AG09319 (cell line): ENCODE measurements at places on chromosomes 5 and 9.
A peak's percentile ranks its signal among the peaks of the same experiment; 100 is the strongest.

GRCh38 chr5:158485604-158486081 lies 614.1 kb downstream of the EBF1 start:
- DNase-seq: peak; percentile 89

DNA sequence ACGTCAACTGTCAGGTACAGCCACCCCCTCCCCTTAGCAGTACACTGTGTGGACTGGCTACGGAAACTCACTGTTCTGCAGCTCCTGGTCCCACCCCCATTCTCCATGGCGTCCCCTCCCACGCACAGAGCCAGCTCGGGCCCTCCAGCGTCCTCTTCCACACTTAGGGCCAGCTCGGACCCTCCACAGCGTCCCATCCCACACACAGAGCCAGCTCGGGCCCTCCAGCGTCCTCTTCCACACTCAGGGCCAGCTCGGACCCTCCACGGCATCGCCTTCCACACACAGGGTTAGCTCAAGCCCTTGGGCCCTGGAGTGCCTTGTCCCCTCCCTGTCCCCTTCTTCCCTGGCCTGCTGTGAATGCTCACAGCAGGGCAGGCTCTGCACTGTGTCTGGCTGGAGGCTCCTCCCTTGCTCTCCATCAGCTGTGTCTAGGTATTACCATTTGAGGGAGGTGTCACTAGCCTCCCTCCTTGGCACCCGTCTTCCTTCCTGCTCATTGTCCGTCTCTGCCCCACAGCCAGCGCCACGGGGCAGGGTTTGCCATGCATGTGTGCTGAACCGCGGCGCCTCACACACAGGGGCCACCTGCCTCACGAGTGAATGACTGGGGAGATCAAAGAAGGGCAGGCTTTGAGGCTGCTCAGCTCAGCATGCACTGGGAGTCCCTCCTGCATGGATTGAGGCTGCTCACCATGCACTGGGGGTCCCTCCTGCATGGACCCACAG lies 78.5 kb upstream of the CACNA1B start:
- no peak for DNase-seq

DNA sequence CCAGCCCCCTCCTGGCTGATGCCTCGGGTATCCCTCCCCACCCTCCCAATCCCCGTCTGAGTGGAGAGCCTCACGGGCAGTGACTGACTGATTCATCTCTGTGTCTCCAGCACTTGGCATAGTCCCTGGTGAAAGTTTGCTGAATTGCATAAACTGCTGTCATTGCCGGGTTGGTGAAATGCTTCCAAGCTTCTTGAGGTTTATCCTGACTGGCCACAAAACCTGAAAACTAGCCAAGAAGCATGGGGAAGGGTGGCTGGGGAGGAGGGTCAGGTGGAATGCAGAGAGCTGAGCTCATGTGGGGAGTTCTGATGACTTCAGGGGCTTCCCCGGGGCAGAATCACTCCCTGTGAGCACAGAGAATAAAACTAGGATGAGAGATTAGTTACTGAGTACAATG lies 56.9 kb upstream of the GGTA1 start:
- peak; percentile 95 for DNase-seq

DNA sequence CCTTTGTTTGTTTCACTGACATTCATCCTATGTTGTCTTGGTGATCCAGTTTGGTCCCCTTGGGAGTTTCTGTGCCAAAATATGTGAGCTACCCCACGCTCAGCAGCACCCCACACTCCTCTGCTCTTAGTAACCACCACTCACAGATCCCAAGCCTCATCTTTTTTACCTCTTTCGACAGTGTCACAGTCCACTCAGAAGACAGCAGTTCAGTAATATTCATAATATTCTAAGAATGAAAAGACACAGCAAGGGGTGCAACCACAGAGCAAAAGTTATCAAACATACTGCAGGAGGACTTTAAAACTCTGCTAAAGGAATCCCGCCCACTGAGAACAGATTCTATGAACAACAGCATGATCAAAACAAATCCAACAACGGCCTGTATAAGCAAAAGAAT lies 28.2 kb downstream of the RNF130 start:
- DNase-seq: no peak

DNA sequence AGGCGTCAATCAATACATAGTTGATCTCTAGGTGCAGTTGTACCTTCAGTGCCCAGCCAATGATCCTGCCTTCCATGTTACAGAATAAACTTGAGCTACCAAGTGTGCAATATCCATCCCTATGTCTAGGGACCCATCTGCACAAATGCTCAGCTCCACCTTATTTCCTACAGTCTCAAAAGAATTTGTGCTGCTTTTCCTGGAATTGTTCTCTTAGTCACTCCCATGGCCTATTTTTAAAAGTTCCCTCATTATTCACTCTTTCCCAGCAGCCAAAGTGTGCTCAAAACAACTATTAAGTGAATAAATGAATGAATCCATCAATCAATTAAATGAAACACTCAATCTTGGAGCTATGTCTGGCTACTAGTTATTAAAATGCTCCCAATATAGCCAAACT lies 14.7 kb downstream of the LIX1 start:
- DNase-seq: no peak

DNA sequence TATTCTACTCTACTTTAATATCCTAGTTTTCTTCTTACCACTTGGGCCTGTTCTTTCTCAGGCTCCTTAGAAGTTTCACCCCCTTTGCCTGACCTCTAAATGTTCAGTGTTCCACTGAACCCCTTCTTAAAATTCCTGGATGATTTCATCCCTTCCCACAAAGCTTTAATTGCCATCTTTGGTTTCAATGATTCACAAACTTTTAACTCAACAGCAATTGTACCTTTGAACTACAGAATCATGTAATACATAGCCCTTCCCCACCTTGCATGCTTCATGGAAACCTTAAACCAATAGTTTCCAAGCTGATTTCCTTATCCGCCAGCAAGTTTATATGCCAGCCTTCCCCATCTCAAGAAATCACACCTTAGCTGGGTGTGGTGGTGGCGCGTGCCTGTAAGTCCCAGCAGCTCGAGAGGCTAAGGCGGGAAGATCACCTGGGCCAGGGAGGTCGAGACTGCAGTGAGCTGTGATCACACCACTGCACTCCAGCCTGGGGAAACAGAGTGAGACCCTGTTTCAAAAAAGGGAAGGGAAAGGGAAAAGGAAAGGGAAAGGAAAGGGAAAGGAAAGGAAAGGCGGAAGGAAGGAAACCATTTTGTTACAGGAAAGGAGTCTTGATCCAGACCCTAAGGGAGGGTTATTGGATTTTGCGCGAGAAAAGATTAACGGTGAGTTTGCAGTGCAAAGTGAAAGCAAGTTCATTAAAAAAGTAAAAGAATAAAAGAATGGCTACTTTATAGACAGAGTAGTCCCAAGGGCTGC lies 1023.7 kb upstream of the DMAC1 start:
- no peak for DNase-seq

DNA sequence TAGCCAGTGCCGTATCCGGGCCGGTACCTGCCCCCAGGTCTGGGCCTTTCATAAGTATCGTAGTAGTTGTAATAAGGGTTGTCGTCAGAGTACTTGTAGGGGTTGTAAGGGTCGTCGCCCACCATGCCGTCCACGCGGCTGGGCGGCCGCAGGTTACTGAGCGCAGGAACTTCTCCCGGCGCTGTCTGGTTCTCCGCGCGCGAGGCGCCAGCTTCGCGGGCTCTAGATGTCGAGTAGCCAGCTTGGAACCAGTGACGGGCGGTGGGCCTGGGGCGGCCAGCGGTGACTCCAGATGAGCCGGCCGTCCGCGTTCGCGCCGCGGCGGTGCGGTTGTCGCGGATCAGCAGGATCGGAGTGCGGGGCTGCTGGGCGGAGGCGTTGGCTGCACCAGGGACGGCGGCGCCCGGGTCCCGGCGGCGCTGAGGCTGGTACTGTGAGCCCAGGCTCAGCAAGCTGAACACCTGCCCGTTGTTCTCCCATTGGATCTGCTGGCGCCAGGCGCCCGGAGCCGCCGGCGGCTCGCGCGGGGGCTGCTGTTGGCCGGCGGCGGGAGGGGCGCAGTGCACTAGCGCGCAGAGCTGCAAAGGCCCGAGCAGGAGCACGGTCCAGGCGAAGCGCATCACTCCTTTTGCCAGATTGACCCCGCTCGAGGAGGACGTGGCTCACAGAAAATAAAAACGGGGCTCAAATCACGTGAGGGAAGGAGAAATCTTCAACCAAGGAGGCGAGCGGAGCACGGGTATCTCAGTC lies 518 bp downstream of the LOX start:
- DNase-seq: no peak

DNA sequence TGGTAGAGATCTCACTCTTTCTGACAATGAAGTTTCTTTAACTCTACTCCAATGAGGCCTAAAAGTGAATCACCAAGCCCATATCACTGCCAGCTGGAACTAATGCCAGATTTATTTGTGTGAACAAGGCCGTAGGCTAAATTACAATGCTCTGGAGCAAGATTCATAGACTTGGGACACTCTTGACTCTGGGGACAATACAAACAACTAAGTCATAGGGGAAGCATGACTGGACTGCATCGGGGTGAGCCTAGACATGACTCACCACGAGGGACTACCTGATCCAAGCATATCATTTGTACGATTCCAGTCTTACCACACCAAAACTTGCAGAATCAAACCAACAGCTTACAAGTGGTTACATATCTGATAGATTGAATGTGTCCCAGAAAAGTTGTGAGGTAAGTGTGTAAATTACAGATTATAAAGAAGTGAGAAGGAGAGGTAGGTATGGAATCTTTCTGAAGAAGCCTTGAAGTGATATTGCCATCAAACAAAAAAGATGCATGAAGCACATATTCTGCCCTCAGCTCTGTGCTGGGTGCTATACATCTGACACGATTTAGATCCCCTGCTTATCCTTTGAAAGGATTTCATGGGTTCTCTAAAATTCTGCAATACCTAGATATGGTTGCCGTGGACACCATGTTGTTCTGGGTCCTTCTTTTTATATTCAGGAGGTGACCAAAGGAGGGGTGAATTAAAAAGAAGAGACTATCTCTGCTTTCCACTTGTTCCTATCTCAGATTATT lies 199.3 kb upstream of the PDE4D start:
- no peak for DNase-seq

GRCh38 chr5:66675406-66675805 lies 79.2 kb downstream of the MAST4 start:
- DNase-seq: no peak

DNA sequence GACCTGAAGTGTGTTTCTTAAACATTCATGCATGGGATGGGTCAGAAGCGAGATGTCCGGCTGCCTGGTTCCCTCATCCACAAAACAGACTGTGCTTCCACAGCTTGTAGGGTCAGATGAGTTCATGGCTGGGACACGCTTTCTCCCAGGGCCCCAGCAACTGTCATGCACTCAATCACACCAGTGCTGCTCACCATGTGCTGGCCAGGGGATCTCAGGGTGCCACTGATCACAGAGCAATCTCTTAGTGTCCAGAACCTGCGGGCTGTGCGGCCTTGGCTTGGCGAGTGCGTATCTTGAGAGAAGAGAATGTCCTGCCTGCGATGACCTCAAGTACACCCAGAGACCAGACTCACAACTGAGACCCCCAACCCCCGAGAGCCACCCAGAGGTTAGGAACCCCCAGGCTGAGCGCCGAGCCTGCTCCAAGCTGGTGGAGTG lies 26.0 kb upstream of the FCN2 start:
- DNase-seq: no peak

- no peak for DNase-seq
Observed at GRCh38 chr9:107620236-107620635, 130.7 kb upstream of the KLF4 start.

- no peak for DNase-seq
Observed at GRCh38 chr9:96554801-96555566, 64.7 kb downstream of the CDC14B start.

DNA sequence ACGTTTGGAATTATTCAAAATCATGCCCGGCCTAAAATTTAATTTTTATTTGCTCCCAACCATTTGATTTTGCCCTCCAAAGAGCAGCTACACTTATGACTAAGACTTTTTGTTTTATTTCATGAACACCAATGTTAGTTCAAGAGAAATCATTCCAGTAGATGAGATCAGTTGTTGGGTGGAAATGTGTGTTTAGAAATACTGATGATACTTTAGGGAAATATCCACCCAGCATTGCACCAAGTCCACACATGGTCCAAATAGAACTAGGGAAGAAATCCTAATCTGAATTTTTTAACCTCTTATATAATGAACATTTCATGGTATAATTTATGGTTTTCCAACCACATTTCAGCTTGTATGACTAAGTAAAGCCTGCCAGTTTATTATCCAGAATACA lies 28.3 kb upstream of the GOLPH3 start:
- peak; percentile 60 for DNase-seq

- DNase-seq: no peak
Observed at GRCh38 chr9:76891874-76892273, 14.0 kb downstream of the PRUNE2 start.

DNA sequence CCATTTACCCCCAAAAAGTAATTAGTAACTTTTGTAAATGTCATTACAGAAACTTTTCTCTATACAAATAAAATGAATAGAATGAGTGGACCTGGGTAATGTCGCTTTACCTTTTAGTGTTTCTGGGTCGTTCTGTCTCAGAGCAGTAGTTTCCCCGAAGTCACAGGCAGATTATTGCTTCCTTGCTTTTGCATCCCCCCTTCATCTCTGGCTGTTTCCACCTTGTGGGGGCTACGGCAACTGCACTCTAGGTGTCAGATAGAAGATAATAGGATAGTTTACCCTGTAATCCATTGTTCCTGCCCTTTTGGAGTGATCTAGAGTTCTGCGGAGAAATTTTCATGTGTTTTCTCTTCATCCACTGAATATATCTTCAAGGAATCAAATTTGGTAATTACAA lies 68.7 kb downstream of the PRR16 start:
- no peak for DNase-seq

DNA sequence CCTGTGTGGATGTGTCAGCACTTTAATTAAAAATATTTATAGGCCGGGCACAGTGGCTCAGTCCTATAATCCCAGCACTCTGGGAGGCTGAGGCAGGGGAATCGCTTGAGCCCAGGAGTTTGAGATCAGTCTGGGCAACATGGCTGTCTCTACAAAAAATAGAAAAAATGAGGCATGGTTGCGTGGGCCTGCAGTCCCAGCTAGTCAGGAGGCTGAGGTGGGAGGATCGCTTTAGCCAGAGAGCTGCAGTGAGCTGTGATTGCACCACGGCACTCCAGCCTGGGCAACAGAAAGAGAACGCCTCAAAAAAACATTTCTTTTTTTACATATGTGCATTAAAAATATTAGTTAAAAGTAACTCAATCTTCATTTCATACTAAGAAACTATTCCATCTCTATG lies 6.2 kb downstream of the TBC1D9B start:
- no peak for DNase-seq
